Foreskin keratinocyte (primary cell): ENCODE measurements at places on chromosomes 4 and X. TPM values are rescaled to one million over a fixed set of nuclear protein-coding genes. Genes with fewer than 3 reads are reported as not detected.

DNA sequence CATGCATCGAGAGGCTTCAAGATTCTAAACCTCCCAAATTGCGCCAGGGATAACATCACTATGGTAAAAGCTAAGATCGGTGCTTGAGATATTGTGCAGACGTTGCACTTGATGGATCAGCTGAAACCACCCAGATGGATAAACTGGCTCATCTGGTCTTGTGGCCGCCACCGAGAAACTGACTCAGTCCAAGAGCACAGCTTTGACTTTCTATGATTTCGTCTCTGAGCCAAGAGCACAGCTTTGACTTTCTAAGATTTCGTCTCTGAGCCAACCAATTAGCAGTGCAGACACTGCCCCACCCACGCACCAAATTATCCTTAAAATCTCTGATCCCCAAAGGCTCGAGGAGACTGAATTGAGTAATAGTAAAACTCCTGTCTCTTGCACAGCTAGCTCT is 687.2 kb downstream of the FAM133A start:
- DNase-seq = no peak

DNA sequence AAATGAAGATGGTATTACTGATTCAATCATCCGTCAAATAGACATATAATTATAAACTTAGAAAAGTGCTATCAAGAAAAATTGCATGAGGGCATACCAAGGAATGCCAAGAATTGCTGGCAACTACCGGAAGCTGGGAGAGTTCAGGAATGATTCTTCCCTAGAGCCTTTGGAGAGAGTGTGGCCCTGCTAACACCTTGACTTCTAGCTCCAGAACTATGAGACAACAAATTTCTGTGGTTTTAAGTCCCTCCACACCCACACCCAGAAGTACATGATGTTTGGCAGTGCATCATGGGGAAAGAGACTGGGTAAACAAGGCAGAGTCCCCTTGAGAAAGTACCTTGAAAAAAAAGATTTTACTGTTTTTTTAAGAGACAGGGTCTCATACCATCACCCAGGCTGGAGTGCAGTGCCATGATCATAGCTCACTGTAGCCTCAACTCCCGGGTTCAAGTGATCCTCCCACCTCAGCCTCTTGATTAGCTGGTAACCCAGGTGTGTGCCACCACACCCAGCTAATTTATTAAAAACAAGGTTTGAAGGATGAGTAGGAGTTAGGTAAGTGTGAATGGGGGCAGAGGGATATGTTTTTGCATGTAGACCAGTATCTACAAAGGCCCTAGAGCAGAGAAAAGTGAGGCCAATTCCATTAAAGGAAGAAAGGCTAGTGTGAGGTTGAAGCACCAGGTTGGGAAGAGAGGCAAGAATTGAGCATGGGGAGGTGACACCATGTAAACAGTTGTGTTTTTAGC is 53.1 kb downstream of the GSX2 start:
- peak; percentile 94 for DNase-seq

SPOCK3 gene
- not detected in 2 replicates for total RNA-seq

- no peak for DNase-seq
Measured at GRCh38 chrX:17030580-17031270, 84.3 kb downstream of the REPS2 start.

- DNase-seq = peak; percentile 95
Measured at GRCh38 chr4:167903291-167903721, 189.0 kb upstream of the ANXA10 start.

GRCh38 chr4:156788782-156789181 is 182.8 kb downstream of the PDGFC start:
- DNase-seq = no peak

C4orf50 gene
- not detected in 2 replicates for total RNA-seq

GRCh38 chr4:1479454-1479853 is 73.2 kb upstream of the NKX1-1 start:
- no peak for DNase-seq
